NCI-H748 treated with DMSO at 0.1 percent for 48 hours (cell line): ENCODE measurements at places on chromosomes 7 and 10.

- no peak for DNase-seq
Measured at GRCh38 chr7:157005456-157006204, 4.8 kb downstream of the MNX1 start.

DNA sequence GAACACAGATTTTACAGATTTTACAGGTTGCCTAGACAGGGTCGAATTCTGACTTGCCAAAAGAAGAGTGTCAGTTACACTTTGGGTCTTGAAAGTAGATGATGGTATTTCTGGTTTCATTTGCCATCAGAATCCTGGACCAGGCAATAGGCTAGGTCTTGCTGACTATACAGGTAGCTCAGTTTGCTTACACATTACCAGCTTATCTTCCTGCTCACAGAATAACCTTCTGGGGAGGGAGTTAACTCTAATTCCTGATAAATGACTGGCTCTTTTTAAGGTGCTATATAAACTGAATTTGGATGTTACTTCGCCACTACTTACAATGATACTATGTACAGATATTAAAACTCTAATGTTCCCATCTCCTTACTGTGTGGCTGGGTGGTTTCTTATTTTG lies 39.8 kb downstream of the GBF1 start:
- no peak for DNase-seq

DNA sequence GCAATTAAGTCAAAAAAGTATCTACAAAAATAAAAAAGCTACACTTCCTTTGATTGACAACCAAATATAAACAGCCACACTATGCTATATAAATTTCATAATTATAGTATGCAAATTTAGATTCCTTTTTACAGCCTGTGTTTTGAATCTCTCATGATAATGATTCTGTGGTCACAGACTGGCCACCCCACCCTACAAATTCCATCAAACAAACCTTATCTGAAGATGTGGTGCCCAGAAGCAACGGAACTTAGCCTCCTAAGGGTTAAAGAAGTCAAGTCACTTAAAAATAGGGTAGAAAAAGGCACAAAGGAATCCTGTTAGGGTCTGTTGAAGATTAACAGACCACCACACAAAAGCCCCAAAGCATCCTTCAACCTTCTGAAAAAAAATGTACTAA lies 351.8 kb downstream of the INHBA start:
- no peak for DNase-seq

GRCh38 chr7:24842029-24842428 lies 84.8 kb upstream of the GSDME start:
- no peak for DNase-seq

DNA sequence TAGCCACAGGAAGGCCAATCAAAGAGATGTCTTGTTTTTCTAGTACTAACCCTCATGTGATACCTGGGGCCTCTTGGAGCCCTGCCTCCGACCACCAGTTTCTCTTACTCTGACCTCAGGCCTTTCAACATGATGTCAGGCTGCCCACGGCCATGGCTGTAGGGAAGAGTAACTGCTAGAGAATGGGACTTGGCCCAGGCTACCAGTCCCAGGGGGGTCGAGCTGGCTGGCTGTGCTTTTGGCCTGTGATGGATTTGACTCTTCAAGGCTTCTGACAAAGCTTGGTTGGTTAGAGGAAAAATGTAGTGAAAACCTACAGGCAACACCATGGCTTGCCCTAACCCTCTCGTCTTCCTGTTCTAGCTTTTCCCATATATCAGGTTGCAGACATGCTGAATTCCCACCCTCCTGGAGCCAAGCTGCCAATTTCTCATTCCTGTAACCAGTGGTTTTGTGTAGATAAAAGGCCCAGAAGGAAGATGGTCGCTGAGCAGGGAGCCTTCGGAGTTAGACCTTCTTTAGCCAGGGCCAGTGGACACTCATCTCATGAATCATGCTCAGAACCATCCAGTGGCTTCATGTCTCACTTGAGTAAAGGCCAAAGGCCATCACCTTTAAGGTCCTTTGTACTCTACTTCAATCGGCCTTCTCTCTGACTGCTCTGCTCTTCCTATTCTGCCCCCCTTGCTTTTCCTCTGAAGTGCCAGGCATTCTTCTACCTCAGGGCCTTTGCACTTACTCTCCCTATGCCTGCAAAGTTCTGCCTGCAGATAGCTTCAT lies 19.7 kb downstream of the SUFU start:
- no peak for DNase-seq
